ENCODE measurements at places on chromosomes 7 and 10.

- no peak for DNase-seq
Measured at GRCh38 chr10:4943821-4944220, 19.4 kb upstream of the AKR1C1 start.

- DNase-seq: no peak
Measured at GRCh38 chr10:101961591-101962498, 94.1 kb downstream of the ARMH3 start.

DNA sequence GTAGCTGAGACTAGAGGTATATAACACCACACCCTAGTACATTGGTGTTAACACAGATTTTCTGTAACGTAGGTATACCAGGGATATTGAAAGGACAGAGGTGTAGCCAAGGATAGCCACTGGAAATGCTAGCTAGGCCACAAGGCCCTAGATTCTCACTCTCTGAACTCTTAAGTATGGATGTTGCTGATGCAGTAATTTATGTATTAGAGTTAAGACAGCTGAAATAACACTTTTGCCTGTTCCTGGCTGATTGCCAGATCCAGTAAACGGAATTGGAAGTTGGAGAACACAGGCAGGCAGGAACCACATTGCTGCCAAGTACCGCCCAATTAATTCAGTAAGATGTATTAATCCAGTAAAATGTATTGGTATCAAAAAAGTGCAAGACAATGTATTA lies 1.8 kb downstream of the CALU start:
- DNase-seq: no peak

GRCh38 chr7:105250239-105250638 lies 138.5 kb downstream of the SRPK2 start:
- no peak for DNase-seq

DNA sequence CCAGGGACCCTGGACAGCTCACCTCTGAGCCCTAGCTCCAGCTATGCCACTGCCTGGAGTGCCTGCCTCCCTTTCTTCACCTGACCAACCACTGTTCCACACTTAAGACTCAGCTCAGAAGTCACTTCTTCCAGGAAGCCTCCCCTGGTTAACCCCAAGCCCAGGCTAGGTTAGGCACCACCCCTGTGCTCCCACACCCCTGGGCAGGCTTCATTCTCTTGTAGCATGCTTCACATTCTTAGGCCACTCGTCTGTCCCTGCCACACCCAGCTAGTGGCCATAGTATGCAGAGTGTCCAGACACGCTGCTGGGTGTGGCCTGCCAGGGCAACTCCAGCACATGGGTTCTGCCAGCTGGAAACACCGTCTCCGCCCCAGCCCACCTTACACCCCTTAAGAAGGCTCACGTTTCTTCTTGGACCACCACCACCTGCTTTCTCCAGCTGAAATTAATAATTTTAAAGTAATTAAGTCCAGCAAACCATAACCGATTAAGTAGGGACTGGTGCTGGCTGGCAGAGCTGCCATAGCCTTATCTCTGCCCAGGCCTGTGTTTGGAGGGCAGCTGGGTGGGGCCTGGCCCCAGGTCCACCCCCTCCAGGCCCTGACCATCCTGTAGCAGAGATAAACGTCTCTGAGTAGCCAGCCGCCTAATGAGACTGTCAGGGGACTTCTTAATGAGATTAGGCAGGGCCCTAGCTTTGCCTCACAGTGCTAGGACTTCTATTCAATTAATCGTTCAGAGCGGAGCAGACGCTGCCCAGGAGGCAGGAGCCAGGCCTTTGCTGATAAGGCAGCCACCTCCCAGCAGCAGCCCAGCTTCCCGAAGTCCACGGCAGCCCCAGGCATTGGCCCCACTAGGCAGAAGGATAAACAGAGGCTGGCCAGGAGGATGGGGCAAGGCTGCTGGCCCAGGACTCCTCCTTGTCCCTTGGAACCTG lies 20.5 kb downstream of the GRID1 start:
- no peak for DNase-seq

DNA sequence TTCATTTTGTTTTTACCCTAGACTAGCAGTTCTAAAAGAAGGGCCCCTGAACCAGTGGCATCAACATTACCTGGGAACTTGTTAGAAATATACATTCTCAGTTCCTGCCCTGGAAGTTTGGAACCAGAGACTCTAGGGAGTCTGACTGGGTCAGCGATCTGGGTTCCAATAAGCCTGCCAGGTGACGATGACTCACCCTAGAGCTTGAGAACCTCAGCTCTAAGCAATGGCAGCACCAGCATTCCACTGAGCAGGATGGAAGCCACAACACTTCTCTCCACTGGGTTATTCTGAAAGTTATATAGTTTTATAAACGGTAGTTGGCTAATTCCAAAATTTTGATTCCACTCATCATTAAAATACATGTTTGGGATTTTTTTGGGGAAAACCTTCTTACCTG lies 97.0 kb upstream of the AMPH start:
- DNase-seq: no peak

- no peak for DNase-seq
Measured at GRCh38 chr10:79089632-79090031, 20.9 kb downstream of the ZMIZ1 start.

All from stimulated activated CD8-positive, alpha-beta memory T cell treated with anti-CD3 and anti-CD28 coated beads, Interleukin-15, amount 100 ng/mL, for 4 hours (primary cell).